ENCODE measurements at places on chromosomes 6 and 20.

DNA sequence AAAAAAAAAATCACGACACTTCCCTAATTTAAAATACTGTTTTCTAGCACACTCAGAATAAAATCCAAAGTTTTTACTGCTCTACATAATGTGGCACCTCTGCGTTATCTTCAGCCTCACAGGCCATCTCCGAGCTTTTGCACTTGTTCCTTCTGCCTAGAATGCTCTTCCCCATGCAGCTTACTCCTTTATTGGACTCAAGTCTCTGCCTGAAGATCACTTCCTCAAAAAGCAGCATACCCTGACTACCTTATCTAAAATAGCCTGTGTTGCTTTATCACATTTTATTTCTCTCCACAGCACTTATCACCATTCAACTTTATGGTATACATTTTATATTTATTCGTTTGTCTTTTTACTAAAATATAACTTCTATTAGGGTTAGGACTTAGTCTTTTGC is 2.3 kb downstream of the ZNF322 start:
- no peak for DNase-seq

- no peak for DNase-seq
These were observed 86.9 kb downstream of the RFX6 start for GRCh38 chr6:116963972-116964371.

- DNase-seq: no peak
These were observed 3.8 kb downstream of the COL21A1 start for GRCh38 chr6:56243518-56244070.

DNA sequence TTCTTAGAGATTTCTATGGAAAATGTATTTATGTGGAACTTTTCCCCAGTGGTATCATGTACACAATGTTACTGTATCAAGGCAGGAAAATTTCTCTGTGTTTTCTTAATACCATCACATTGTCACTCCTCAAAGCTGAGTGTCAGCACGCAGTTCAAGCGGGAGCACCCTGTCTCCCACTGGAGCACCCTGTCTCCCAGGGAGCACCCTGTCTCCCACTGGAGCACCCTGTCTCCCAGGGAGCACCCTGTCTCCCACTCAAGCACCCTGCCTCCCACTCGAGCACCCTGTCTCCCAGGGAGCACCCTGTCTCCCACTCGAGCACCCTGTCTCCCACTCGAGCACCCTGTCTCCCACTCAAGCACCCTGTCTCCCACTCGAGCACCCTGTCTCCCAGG is 51.3 kb downstream of the PSMG4 start:
- no peak for DNase-seq

- no peak for DNase-seq
These were observed 593 bp downstream of the MMP24 start for GRCh38 chr20:35226884-35227681.

DNA sequence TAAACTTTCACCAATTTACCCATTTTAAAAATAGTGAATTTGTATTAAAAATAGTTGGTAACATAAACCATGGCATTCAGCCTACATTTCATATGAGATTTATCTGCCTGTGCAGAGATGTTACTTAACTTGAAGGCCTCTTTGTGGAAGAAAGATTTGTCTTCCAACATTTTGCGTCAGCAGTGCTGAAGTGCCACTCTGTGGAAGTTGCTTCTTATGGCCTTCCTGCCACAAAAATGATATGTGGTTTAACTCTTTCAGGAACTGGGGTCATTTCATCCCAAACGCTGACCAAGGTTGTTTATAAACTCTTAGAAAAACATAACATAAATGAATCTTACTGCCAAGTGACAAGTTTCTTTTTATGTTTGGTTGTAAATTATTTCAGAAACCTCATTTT is 246.8 kb downstream of the ARID1B start:
- DNase-seq: no peak

GRCh38 chr6:99219788-99220187 is 129.7 kb downstream of the FAXC start:
- no peak for DNase-seq

- DNase-seq: no peak
These were observed 51.6 kb upstream of the DACT2 start for GRCh38 chr6:168371185-168371584.

GRCh38 chr6:89368107-89368506 is 15.6 kb upstream of the UBE2J1 start:
- no peak for DNase-seq

GRCh38 chr6:56489559-56489958 is 153.1 kb downstream of the DST start:
- no peak for DNase-seq

DNA sequence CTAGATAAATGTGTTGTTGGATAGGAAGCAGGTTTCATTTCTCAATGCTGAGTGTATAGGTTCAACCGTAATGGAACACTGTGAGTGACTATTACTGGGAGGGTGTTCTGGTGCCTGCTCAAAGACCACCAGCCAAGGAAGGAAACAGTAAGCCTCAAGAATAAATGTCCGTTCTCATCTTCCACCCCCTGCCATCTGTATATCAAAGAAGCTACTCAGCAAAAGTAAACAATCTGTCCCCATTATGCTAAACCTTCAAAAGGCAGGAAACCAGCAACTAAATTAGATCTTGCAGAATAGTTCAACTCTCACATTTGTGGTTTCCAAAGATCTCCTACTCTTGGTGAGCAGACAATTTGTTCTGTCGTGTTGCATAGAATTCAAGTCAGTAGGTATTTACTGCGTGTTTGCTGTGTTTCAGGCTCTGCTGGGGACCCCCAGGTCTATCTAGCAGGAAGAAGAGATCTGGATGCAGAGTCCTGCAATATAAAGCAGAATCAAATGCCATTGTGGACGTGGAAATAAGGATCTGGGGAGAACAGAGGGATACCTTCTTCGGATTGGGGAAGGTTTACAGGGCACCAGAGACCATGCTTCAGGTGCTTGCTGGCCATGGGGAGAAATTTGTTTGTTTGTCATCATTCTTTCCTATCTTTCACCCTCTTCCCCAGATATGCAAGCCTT is 87.3 kb downstream of the SCML4 start:
- DNase-seq: no peak

- no peak for DNase-seq
These were observed 37.4 kb downstream of the FOXP4 start for GRCh38 chr6:41583565-41583964.

GRCh38 chr20:8213831-8214587 is 81.9 kb downstream of the PLCB1 start:
- no peak for DNase-seq

- no peak for DNase-seq
These were observed 37.9 kb downstream of the SCML4 start for GRCh38 chr6:107786179-107786578.
